ENCODE measurements at places on chromosomes 3 and 15. TPM values are rescaled to one million over a fixed set of nuclear protein-coding genes. Genes with fewer than 3 reads are reported as not detected.

Gene LRTM1
- total RNA-seq: not detected

Gene DPPA2
- not detected for total RNA-seq

DNA sequence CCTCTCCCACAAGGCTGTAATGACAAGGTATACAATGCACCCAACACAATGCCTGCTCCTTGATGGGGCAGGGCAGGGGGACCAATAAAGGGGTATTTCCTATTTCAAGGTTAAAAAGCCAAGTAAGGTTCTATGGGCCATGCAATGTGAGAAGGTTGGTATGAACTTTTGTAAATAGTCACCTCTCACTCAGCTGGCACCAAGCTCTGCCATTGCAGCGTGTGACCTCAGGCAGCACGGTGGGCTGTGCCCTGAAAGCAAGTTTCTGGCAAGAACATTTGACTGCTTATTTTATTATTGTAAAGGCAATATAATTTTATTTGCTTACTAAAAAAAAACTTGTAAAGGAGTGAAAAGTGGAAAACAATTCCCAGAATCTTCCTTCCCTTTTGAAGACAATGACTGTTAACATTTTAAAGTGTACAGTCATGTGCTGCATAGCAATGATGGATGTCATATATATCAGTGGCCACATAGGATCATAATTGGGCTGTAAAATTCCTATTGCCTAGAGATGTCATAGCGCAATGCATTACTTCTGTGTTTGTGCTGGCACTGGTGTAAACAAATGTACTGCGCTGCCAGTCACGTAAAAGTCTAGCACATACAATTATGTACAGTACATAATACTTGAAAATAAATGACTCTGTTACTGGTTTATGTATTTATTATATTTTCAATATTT, 167.3 kb upstream of the RORA start:
- no peak for DNase-seq

GRCh38 chr3:149487598-149488197, 13.2 kb downstream of the TM4SF4 start:
- DNase-seq: no peak

DNA sequence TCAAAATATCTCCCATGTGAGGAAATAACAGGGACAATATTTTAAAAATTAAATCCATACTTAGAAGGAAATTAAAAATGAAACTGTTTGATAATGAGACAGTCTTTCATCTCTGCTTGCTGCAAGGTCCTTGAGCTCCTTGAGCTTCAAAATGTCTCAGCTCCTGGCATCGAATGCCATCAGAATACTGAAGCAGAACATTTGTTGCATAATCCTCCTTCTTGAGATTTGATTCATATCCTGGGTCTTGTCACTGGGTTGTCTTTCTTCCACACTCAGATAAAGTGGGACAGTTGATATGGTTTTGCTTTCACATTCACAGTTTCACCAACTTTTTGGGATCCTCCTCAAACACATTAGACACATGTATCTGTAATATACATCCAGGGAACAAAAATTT, 27.8 kb downstream of the COL8A1 start:
- DNase-seq: no peak
